Cardiac muscle cell (in vitro differentiated cells and primary cell): ENCODE measurements at places on chromosomes 6 and 20. TPM values are rescaled to one million over a fixed set of nuclear protein-coding genes. Genes with fewer than 3 reads are reported as not detected.

GRCh38 chr20:33474963-33475362 lies 14.9 kb upstream of the CBFA2T2 start:
- H3K4me1 ChIP-seq, result no peaks in the 10 kb centered on the region
- no peak overlapping the region for H3K27ac ChIP-seq
- no peak overlapping the region for H3K4me3 ChIP-seq

The GRIK2 gene
- total RNA-seq, result 0.21 and 1.5 TPM in 2 replicates

GRCh38 chr6:142485256-142485655 lies 183.4 kb downstream of the ADGRG6 start:
- no peak overlapping the region for H3K4me3 ChIP-seq
- no peak for DNase-seq
- H3K27ac ChIP-seq, result no peak overlapping the region
- H3K4me1 ChIP-seq, result peaks cover 5% of the 10 kb centered on the region

The COL9A3 gene
- 7.9 and 10.3 TPM in 2 replicates for total RNA-seq

The DUSP15 gene
- 20.3 and 23.6 TPM in 2 replicates for total RNA-seq

DNA sequence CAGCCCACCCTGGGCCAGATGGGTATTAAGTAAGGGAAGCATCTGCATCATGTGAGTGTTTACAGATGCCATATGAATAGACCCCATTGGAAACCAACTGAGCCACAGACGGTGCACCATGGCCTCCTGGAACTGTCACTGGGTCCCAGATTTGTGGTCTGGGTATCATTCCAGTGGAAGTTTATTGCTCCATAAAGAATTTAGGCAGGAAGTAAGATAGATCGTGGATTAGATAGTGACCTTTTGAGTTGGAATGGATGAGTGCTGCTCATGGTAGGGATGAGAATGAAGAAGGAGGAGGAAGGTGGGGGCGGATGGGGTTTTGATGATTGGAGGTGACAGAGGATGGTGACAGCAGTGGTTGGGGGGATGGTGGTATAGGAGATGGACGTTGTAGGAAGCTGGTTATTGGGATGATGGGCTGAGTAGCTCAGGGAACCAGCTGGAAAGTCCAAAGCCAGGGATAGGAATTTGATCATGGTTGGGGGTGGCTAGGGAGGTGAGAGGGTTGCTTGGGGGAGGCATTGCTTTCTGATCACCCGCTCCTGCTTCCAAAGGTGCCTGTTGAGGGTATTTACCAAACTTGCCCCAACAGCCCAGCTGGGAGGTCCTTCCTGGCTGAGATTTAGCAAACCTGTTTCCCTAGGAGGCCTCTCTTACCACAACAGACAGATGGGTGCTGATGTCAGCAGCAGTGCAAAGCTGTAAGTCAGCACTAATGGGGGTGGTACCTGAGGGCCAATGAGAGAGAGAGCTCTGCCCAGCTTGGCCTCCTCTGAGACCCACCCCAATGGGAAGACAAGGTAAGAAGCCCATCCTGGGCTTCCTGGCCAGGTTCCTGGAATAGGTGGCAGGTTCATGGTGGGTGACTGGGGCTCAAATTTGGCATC lies 78.0 kb downstream of the VEGFA start:
- H3K27me3 ChIP-seq, result no peaks in the 10 kb centered on the region
- no peak overlapping the region for H3K27ac ChIP-seq
- peaks cover 6% of the 10 kb centered on the region for H3K4me1 ChIP-seq
- H3K36me3 ChIP-seq, result no peaks in the 10 kb centered on the region

DNA sequence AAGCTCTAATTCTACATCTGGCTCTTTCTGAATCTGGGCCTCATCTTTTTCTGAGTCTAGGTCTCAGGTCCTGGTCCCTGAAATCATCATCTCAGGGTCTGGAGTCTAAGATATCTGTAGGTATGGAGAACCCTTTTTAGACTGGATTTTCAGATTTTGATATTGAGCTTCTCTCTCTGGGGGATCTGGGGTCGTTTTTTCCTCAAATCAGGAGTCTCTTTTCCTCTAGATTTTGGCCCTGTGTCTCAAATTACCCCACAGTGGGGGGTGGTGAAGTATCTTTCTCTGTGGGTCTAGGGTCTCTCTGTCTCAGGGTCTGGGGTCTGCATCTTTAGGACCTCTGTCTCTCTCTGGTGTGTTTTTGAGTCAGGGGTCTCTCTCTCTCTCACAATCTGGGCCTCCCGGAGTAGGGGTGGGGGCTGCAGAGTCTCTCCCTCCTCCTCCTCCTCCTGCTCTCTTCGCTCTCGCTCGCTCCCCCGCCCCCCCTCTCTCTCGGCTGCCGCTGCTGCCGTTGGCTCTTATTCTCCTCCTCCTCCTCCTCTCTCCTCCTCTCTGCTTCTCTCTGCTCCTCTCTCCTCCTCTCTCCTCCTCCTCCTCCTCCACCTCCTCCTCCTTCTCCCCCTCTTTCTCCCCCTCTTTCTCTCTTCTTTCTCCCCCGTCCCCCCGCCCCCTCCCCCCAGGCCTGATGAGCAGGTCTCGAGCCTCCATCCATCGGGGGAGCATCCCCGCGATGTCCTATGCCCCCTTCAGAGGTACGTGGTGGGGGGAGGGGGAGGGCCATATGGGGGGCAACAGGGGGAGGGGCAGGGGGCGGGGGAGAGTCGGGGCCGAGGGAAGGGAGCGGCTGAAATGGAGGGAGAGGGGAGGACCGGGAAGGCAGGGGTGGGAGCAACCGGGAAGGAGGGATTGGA lies at the start of gene SYNGAP1:
SYNGAP1 (plus strand) TSS at position 486 of the 911 bp plus-strand sequence; CDS start at position 686, 200 bp downstream.
- H3K4me1 ChIP-seq, result peaks cover 33% of the 10 kb centered on the region
- H3K27me3 ChIP-seq, result no peaks in the 10 kb centered on the region
- peak within 1 kb of the TSS; percentile 42 for H3K4me3 ChIP-seq
- peak within 1 kb of the TSS; percentile 96 for H3K27ac ChIP-seq
- H3K36me3 ChIP-seq, result peaks cover 15% of the 10 kb centered on the region

DNA sequence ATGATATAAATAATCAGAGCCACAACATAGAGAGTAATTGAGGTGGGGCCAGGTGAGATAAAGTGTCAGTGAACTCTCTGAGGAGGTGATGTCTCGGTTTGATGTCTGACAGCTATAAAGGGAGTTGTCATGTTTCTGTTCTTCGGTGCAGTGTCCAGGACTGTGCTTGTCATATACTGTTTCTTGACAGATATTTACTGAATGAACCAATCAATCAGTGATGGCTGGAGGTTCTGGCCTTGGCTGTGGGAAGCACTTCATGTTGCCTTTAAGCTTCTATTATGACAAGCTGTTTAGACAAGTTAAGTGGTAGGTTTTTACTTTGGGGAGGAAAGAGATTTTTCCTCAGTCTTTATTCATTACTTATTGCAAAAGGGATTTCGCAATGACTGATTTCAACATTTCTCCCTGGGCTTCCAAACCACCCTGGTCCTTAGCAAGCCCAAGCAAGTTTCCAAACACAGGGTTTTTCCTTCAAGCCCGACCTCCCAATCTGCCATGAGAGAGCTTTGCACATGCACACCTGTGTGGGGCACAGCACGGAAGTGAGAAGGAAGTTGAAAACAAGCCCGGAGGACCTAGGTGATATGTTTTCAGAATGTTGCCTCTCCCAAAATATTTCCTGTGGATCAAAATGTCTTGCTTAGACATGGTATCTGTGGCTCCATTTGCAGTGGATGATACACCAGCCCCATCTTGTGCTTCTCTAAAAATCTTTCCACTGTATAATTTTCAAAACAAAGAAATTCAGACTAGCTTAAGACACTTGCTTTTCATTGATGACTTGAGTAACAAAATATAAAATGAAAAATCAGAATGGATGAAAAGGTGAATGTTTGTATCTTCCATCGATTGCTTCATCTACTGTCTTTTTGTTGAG lies 567.3 kb upstream of the BTBD3 start:
- no peaks in the 10 kb centered on the region for H3K36me3 ChIP-seq
- H3K4me3 ChIP-seq, result no peak overlapping the region
- no peak overlapping the region for H3K27ac ChIP-seq
- no peaks in the 10 kb centered on the region for H3K27me3 ChIP-seq

DNA sequence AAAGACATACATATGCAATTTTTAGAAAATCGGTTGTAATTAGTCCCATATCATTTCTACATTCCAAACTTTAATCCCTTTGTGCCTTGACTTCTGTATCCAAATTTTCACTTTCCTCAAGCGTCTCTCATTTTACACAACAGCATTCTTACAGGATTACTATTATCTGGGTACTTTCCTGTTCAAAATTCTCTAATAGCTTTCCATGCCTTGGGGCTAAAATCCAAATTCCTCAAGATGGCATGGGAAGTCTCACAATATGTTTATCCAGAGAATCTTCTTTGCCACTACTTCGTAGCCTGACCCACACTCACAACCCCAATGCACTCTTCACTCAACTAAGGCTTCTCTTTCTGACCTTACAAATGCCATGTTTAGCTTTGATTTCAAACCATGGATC lies 125.0 kb downstream of the TBX18 start:
- no peaks in the 10 kb centered on the region for H3K36me3 ChIP-seq
- H3K4me3 ChIP-seq, result no peak overlapping the region
- H3K4me1 ChIP-seq, result peaks cover 23% of the 10 kb centered on the region
- no peak for DNase-seq
- H3K27me3 ChIP-seq, result peaks cover under 1% of the 10 kb centered on the region
- H3K27ac ChIP-seq, result no peak overlapping the region

The BPIFB1 gene
- not detected in 2 replicates for total RNA-seq

DNA sequence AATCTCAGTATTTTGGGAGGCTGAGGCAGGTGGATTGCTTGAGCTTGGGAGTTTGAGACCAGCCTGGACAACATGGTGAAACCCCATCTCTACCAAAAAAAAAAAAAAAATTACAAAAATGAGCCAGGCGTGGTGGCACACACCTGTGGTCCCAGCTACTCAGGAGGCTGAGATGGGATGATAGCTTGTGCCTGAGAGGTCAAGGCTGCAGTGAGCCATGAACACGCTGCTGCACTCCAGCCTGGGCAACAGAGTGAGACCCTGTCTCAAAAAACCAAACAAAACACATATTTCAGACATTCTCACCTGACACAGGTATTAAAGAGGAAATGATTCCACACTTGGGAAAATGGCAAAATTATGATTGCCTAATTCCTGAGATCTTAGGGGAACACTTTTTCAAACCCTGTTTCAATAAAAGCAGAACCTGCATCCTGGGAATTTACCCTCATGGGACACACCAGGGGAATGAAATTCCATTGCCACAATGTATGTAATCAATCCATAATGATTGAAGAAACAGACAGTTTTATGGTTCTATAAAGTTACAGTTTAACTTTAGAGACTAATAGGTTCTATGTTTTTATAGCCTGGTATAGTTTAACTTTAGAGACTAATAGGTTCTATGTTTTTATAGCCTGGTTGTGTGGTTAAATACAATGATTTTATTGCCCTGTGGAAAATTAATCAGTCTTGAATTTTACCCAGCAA lies 29.6 kb upstream of the DNAAF9 start:
- H3K36me3 ChIP-seq, result no peaks in the 10 kb centered on the region
- H3K27me3 ChIP-seq, result no peaks in the 10 kb centered on the region
- H3K4me1 ChIP-seq, result no peaks in the 10 kb centered on the region
- no peak for DNase-seq
- H3K27ac ChIP-seq, result no peak overlapping the region

The FAM184A gene
- total RNA-seq, result 4.2 and 13.7 TPM in 2 replicates

The FAM83B gene
- total RNA-seq, result 0.06 and 0.25 TPM in 2 replicates

DNA sequence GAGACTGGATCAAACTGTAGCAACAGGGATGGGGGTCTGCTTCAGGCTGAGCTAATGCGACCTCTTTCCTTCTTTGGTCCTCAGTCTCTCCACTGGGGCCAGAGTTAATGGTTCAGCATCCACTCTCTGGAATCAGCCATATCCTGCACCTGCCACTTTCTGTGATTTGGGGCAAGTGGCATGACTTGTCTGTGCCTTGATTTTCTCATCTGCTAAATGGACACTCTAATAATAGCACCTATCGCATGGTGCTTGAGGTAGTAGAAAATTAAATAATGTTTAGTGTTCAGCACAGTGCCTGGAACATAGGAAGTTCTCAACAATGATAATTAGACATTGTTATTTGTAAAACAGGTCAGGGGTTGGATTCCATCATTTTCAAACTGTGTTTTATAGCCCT lies 6.3 kb downstream of the XKR7 start:
- no peaks in the 10 kb centered on the region for H3K36me3 ChIP-seq
- peaks cover 12% of the 10 kb centered on the region for H3K4me1 ChIP-seq
- H3K27ac ChIP-seq, result no peak overlapping the region
- peaks cover 9% of the 10 kb centered on the region for H3K27me3 ChIP-seq
- no peak overlapping the region for H3K4me3 ChIP-seq
- DNase-seq, result no peak

DNA sequence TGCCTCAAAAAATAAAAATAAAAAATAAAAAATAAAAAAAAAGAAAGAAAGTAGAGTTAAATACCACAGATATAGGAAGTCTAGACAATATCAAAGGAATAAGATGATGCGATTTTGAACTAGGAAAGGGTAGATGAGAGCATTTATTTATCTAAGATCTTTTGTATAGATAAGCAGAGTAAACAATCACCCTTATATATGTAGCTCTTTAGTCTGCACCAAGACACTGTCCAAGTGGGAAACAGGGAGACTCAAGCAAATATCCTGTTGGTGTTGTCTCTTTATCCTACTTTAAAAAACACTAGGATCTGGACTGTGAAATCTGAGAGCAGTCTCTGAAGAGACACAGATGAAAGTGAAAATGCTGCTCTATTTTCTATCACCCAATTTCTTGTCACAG lies 587.0 kb upstream of the FLRT3 start:
- H3K4me3 ChIP-seq, result no peak overlapping the region
- H3K4me1 ChIP-seq, result peaks cover 5% of the 10 kb centered on the region
- H3K27me3 ChIP-seq, result no peaks in the 10 kb centered on the region
- H3K27ac ChIP-seq, result no peak overlapping the region

The TFAP2C gene
- 0.21 and 0.46 TPM in 2 replicates for total RNA-seq

GRCh38 chr20:25203871-25204320 lies 8.4 kb downstream of the ENTPD6 start:
- no peaks in the 10 kb centered on the region for H3K27me3 ChIP-seq
- no peak overlapping the region for H3K27ac ChIP-seq
- H3K4me3 ChIP-seq, result no peak overlapping the region
- H3K4me1 ChIP-seq, result no peaks in the 10 kb centered on the region

GRCh38 chr6:118706702-118707101 lies 55.3 kb upstream of the CEP85L start:
- H3K27ac ChIP-seq, result no peak overlapping the region
- no peak for DNase-seq
- H3K36me3 ChIP-seq, result no peaks in the 10 kb centered on the region
- H3K4me3 ChIP-seq, result no peak overlapping the region
- peaks cover 25% of the 10 kb centered on the region for H3K4me1 ChIP-seq
